ENCODE measurements at places on chromosomes 13 and 19.

DNA sequence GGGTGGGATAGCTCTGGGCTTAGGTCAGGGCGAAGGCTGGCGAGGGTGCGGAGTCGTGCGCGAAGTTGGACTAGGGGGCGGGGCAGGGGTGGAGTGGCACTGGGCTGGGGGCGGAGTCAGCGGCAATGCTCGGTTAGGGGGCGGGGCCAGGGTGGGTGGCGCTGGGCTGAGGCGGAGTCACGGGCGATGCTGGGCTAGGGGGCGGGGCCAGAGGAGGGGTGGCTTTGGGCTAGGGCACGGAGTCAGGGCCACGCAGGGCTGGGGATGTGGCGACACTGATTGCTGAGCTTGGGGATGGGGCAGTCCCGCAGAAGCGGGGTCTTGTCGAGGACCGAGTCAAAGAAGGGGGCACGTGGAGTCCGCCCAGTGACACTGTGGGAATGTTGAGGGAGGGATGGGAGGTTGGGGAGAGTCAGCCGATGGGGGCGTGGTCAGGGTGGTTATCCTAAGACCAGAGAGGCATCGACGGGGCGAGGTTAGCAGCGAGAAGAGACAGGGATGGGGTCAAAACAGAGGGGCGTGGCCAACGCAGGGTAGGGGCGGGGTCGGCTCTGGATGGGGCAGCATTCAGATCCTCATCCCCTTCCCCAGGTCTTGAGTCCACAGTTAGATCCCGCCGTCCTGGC lies 8.7 kb downstream of the HOMER3 start:
- DNase-seq: peak; percentile 37

- DNase-seq: peak; percentile 20
These were observed 105.5 kb downstream of the MBNL2 start for GRCh38 chr13:97327506-97328221.

- DNase-seq: no peak
These were observed 49.4 kb downstream of the ZNF91 start for GRCh38 chr19:23345838-23346237.

GRCh38 chr19:13823256-13823655 lies 28.0 kb downstream of the ZSWIM4 start:
- no peak for DNase-seq

DNA sequence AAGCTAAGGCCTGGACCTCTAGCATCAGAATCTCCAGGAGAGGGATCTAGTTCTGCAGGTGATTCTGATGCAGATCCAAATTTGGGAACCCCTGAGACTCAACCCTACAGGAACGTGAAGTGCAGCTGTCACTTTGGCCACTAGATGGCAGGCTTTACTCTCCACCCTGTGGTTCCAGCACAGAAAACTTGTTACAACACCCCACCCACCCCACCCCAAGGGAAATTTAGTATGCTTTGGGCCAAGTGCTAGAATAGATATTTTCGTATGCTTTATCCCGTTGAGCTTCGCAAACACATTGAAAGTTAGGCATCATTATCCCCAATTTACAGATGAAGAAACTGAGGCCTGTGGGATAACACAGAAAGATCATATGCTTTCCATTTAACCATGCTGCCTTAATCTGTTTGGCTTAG lies 232.0 kb downstream of the B3GLCT start:
- DNase-seq: peak; percentile 53

DNA sequence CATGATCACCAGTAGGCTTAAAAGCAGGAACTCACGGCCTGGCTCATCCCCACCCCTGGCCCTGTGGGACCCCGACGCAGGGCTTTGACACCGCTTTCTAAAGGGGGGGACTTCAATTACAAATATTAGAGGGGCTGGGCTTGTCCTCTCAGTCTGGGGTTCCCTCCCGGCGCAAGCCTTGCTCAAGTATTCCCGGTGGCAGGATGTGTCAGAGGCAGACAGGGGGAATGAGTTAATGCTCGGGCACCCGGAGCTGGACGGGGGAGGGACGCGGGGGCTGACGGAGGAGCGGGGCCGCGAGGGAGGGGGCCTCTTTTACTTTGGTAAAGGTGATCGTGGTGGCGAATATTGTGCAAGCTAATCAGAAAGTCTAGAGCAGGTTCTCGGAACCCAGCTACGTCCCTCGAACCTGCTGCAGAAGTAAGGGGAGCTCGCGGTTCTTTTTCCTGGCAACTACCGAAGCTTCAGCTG lies 1.1 kb downstream of the FGF14 start:
- peak; percentile 15 for DNase-seq

DNA sequence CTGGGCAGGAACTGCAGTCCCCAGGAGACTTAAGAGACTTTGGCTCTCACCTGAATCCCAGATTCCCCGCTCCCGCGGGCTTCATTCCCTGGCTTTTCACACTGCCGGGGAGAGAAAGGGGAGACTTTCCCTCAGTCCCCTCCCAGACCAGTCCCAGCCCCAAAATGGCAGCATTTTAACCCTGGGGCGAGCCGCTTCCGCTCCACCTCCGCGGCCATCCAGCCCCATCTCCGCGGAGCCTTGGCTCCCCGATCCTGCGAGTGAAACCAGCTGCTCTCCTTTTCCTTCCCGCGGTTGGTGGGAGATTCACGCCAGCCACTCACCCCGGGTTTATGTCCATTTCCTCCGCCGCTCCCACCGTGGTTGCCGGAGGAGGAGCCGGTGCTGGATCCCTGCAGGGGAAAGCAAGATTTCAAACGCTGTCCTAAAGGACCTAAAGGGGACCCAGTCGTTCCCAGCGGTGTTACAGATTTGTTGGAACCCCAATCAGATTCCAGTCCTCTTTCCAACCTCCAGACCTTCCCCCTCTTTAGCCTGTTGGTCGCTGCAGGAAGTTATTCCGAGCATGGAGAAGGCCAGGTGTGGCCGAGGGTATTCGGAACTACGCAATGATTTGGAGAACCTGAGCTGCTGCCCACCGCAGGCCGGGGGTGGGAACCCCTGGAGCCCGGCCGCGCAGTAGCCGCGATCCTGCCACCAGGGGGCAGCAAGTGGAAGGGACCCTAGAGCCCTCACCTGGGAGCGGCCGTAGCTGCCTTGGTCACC lies 3.4 kb downstream of the DMKN start:
- DNase-seq: peak; percentile 48

DNA sequence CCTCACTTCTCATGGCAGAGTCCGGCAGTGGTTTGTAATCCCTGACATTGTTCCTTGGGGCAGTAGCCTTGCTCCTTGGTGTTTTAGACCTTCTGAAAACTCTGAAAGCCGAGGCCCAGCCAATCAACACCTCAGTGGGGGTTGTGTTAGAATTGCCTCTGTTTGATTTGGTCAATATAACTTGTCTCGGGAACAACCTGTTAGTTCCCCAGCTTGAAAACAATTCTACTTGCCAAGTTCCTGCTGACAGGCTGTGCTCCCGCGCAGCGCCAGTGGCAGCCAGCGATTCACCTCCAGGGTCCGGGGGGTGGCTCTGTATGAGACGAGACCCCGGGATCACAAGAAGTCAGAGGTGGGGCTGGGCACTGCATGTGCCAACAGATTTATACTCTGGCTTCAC lies 81.4 kb upstream of the MEDAG start:
- DNase-seq: no peak

GRCh38 chr19:56423276-56423984 lies 19.3 kb downstream of the ZNF583 start:
- no peak for DNase-seq

Measured in fibroblast of skin of back (primary cell).